ENCODE measurements at places on chromosomes 7 and 10. TPM values are rescaled to one million over a fixed set of nuclear protein-coding genes. Genes with fewer than 3 reads are reported as not detected.

DNA sequence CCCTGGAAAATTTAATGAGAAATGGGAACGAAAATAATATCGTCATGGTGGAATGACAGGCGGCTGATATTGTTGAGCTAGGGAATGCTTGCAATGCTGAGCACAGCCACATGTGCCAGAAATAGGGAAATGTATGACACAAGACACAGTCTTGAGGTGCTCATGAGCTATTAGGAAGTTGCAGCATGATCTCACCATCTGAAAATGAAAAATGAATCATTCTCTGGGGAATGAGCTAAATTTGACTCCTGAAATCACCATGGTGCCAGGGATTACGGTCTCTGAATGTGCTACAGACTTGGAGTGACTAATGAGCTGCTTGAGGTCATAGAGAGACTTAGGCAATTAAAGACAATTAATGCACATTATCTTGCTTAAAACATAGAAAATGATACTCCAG, 845.0 kb downstream of the CNTNAP2 start:
- H3K36me3 ChIP-seq: no peaks in the 10 kb centered on the region
- no peaks in the 10 kb centered on the region for H3K4me1 ChIP-seq
- no peak for DNase-seq
- no peak overlapping the region for H3K4me3 ChIP-seq

DNA sequence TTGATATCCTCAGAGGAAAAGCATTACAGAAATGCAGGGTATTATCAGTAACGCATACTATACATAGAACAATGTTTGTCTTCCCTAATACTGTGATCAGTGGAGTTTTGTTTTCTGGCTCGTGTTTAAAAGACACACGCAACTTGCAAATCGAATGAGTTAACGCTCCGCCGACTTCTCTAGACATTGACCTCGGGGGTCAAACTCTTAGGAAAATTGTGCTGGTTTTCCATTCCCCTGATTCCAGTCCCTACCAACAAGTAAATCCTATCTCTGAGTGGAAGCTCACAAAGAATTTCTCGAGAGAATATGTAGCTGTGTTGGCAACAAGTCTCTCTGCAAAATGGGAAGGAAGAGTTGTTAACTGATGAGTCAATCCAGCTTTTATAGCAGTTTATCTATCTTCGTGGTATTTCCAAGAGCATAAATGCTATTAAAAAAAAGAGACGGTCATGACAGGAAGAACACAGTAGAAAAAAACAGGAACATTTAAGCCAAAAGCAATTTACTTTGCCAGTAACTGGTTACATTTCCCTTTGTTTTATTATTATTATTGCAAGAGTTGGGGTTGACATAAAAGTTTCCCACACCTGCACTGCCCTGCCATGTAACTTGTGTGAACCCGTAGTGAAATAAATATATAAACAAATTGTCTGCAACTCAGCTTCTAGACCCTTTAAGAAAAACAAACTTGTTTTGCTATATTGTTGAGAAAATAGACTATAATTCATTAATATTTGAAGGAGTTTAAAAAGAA, 144.4 kb downstream of the ARID5B start:
- no peaks in the 10 kb centered on the region for H3K27me3 ChIP-seq
- peaks cover 17% of the 10 kb centered on the region for H3K36me3 ChIP-seq

Gene BNIP3
- total RNA-seq: 9.9 TPM

Gene HTR7
- total RNA-seq: not detected

Gene OPN1SW
- not detected for total RNA-seq

All from activated B cell treated with CpG ODN at 0.5 μM for 24 hours (primary cell).